ENCODE measurements at places on chromosomes 3 and 15.

DNA sequence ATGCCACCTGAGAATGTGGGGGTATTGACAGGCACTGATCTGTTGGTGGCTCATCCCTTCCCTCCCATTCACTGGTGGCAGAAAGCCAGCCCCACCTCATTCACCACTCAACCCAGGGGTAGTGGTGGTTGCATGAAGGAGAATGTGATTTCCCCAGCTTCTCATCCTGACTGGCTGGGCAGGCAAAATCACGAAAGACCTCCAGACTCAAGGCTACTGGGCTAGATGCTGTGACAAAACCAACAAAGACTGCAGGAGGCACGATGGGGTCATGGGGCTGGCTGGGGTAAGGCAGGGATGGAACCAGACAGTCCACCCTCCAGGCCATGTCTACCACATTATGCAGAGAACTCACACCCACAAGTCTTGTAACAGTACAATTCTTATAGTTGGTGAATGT lies 33.9 kb downstream of the FSTL1 start:
- no peak for DNase-seq

DNA sequence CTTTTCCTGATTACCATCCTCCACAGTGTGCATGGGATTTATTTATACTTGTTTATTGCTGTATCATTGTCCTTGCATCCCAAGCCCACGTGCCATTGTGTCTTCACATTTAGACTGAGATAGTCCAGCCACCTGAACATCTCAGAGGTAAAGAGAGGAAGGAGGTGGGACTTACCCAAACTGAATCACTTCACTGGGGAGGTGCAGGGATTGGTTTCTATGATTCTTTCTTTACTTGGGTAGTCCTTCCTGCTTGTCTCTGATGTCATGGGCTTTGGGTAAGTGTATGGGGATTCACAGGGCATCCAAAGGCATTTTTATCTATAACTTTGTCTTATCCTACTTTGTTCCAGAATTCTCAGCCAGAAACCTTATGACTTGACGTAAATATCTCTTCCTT lies 141.5 kb upstream of the UMPS start:
- DNase-seq = no peak

GRCh38 chr3:182148360-182148759 lies 436.6 kb downstream of the SOX2 start:
- no peak for DNase-seq

DNA sequence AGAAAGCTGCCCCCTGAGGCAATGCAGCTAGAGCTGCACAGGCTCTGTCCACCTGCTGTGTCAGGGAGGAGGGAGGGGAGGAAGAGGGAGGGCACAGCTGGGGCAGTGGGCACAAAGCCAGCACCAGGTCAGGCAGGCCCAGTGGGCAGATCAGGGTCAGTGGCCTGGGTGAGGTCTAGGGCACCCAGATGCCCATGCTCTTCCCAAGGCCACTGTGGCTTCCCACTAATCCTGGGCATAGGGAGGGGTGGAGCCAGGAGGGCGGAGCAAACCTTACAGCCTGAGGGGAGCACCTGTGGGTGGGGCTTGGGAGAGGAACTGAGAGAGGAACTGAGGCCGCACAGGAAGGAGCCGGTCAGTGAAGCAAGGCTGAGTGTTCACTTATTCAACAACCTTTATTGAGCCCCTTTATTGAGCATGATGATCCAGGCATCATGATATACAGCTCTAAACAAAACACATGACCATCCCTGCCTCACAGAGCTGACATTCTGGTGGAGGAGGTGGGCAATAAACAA lies 55.0 kb downstream of the RHCG start:
- no peak for DNase-seq

- no peak for DNase-seq
Measured at GRCh38 chr15:73756947-73757513, 3.9 kb upstream of the INSYN1 start.

DNA sequence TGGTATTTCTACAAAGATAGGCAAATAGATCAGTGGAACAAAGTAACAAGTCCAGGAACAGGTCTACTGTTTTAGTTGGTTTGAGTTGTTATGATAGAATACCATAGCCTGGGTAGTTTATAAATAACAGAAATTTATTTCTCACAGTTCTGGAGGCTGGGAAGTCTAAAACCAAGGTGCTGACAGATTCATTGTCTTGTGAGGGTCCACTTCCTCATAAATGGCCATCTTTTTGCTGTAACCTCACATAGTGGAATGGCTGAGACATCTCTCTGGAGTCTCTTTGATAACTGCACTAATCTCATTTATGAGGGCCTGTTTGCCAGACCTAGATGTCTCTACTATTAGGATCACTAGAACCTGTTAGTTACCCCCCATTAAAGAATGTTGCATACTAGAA lies 152.3 kb upstream of the MYRIP start:
- DNase-seq = no peak

- no peak for DNase-seq
Measured at GRCh38 chr15:80815106-80815505, 35.9 kb downstream of the CEMIP start.

Data from lower leg skin (tissue), 4 donors.